ENCODE measurements at places on chromosomes 4 and X.

DNA sequence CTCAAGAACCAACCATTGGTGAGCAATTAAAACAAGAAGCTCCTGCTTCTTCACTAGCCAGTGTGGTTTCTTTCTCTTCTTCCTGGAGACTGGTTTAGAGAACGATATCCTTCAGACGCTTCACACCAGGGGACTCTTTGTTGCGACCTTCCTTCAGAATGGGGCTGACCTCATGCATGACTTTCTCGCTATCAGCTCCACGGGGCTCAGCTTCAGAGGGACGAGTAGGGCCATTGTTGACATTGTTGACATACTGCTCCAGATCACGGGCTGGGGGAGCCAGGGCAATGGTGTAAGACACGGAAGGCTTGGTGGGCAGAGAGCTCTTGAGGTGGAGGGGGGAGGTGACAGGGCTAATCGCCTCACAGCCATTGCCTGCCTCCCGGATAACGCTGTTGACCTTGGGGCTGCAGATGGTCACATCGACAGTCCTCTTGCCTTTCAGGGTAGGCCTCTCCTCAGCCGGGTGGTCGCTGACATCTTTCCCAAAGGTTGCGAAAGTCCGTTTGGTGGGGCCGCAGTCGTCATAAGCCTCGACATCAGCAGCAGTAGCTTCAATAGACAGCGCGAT, 113.8 kb downstream of the PCDH19 start:
- no peak for DNase-seq

DNA sequence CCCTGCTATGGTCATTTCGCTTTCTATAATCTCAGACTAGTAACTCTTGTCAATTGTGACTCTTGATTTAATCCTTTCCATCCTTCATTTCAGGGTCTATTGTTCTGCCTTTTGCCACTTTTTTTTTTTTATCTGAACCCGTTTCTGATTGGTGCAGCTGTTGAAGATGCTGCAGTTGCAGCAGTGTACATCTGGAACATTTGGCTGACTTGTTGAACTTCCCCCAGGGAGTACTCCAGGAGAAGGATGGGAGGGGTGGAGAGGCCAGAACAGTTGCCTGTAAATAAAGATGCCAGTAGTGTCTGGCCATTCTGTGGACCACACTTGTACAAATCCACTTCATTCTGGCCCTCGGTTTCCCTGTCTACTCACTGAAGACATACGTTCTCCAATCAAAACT, 1.0 kb upstream of the EDA start:
- DNase-seq: no peak

DNA sequence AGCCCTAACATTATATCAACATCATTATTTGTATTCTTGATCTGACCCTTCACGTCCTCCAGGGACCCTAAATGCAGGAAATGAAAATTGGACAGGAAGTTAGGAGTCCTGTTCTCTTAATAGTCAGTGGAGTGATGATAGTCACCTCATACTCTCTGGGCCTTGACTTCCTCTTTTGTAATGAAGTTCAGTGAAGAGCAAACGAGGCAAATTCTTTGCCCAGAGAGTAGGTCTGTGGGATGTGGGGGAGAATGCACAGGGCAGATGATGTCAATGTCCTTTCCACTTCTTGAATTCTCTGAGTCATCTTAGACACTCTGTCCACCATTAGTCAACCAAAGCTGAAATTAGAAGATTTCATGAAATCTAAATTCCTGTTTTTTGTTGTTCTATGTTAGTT, 17.1 kb upstream of the GPRIN3 start:
- DNase-seq: no peak

DNA sequence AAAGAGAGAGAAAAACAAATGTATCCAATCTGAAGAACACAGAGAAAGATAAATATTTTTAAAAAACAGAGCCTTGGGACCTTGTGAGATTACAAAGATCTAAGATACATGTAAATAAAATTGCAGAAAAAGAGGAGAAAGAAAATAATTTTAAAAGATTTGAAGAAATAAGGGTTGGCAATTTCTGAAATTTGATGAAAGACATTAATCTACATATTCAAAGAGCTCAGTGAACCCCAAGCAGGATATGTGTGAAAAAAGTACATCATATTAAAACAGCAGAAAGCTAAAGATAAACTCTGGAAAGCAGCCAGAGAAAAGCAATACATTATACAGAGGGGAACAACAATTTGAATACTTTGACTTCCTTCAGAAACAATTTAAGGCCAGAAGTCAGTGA, 244.7 kb downstream of the ENOX2 start:
- no peak for DNase-seq

- DNase-seq: no peak
Observed at GRCh38 chr4:31467781-31468180, 747.6 kb downstream of the PCDH7 start.

DNA sequence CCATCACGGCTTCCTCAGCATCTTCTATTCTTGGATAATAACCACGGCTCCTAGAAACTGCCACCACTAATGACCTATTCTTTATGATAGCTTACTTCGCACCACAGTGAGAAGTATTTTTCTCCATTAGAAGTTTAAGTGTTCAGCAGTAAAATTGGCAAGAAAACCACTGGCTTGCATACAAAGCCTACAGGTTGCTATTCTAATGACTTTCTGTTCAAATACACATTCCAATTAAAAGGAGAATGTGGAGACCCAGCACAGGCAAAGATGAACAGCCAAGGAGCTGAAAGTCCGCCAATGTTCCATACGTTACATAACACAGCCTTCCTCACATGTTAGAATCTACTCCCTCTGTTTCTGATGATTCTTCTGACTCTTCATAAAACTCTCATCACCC, 875.0 kb upstream of the PRKX start:
- no peak for DNase-seq

DNA sequence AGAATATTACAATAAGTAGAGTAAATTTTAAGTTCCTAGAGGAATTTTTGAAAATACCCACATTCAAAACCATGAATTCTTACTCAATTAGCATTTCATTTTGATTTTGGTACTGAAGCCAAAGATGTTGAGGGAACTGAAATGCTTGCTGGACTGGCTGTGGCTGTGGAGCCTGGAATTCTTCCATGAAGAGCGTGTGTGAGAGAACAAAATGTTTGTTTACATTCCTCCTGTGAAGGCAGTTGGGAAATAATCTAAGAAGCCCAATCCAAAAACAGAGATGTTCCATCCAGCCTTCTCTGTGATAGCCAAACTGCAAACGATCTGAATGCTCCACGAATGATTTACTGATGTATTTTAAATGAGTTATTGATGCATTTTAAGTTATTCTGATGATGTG, 3.8 kb upstream of the ADH1B start:
- DNase-seq: peak; percentile 69

GRCh38 chrX:6505960-6506359, 29.0 kb downstream of the VCX3A start:
- DNase-seq: no peak

DNA sequence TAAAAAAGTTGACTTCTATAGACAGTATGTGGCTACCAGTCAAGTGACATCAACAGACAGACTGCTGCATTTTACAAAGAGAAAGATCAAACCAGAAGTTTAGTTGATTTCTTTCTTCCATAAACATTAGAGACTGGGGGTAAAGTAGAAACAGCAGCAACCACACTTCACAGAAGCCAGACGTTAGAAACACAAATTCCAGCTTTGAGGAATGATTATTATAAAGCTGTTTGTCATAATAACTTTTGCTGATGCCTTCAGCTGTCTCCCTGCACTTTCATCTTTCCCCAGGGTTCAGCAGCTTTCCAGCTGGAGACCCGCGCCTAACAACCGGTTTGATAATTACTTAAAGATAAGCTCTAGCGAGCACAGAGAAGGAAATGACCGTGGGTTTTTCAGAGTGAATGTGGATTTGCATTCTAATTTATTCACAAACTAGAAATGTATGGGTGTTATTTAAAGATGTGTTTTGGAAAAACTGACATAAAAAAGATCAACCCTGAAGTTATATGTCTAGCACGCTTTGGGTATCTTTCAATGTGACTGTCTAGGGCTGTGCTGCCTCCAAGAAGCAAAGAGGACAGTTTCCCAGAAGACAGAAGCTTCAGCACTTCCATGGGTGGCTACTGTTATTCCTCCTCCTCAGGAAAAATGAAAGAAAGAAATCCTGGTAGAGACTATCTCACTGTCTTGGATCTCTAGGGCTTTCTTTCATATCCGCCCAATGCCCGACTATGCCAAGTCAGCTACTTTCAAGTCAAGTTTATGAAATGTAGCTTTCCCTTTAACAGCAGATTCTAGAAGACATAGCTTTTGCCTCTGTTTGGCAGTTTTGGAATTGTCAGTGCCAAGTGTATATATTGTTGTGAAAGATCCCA, 15.0 kb upstream of the ENAM start:
- DNase-seq: no peak

GRCh38 chr4:2281575-2282343, 19.9 kb upstream of the MXD4 start:
- DNase-seq: peak; percentile 57

DNA sequence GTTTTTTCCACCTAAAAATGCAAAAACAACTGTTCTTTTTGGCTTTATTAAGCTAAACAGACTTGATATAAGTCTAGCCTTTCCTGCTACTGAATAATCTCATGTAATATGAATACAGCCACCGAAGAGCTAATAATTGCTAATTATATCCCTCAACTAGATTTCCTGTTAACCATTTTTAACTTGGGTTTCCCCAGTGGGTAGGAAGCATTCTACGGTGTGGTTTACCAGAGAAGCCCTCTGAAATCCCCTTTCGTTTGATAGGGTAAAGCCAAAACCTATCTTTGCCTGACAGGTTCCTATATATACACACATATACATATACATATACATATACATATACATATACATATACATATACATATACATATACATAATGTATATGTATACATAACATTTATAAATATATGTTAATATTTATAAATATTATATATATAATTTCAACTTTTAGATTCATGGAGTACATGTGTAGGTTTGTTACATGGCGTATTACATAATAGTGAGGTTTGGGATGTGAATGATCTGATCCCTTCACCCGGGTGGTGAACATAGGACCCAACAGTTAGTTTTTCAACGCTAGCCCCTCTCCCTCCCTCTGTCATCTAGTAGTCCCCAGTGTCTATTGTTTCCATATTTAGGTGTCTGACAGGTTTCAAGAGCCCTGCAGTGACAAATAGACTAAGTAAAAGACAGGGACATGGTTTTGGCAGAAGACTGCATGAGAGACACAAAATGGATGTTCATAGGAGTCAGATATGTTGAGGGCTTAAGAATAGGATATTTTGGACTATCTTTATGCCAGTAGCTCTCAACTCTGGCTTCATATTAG, 62.4 kb downstream of the ATXN3L start:
- no peak for DNase-seq

- no peak for DNase-seq
Observed at GRCh38 chr4:189060104-189060503, 880.6 kb upstream of the FRG1 start.

GRCh38 chr4:185020293-185020808, 2.1 kb downstream of the HELT start:
- no peak for DNase-seq

DNA sequence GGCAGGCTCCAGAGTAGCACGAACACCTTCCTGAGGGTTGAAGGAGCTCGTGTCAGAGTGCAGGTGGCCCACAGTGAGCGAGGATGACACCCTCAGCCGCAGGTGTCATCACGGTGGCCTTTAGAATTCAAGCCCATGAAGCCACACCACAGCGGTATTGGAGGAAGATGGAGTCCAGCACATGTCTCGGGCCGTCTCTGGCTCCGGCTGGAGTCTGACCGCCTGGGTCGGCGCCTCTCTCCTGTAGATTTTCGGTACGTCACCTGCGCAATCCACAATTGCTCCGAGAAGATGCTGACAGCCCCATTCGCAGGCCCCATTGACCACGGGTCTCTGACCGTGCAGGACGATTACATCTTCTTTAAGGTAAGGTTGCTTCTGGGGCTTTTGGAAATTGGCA, 229.4 kb upstream of the PSAPL1 start:
- no peak for DNase-seq

GRCh38 chr4:74190919-74191397, 33.0 kb downstream of the MTHFD2L start:
- no peak for DNase-seq

DNA sequence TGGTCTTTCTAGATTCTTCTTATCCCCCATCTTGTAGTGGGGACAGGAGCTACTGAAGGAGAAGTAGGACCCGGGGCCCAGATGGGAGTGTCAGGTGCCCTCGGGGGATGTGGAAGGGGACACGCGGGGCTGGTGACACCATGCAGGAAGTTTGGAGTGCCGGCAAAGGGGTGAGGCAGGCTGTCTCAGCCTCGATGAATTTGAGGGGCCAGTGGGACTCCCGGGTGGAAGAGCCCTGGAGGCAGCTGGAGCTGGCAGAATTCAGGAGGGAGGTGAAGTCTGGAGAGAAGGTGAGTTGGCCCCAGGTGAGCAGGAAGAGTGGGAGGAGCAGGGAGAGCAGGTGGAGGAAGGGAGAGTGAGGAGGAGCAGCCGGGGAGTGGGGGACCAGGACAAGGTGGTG, 101.7 kb downstream of the CPZ start:
- DNase-seq: no peak

All from right cardiac atrium (tissue), 5 donors.